ENCODE measurements at places on chromosomes 7 and 10.
A peak's percentile ranks its signal among the peaks of the same experiment; 100 is the strongest.

GRCh38 chr7:91411060-91411459 lies 146.8 kb downstream of the FZD1 start:
- no peak for DNase-seq

GRCh38 chr10:80924063-80924952 lies 386.6 kb downstream of the SH2D4B start:
- peak; percentile 47 for DNase-seq

DNA sequence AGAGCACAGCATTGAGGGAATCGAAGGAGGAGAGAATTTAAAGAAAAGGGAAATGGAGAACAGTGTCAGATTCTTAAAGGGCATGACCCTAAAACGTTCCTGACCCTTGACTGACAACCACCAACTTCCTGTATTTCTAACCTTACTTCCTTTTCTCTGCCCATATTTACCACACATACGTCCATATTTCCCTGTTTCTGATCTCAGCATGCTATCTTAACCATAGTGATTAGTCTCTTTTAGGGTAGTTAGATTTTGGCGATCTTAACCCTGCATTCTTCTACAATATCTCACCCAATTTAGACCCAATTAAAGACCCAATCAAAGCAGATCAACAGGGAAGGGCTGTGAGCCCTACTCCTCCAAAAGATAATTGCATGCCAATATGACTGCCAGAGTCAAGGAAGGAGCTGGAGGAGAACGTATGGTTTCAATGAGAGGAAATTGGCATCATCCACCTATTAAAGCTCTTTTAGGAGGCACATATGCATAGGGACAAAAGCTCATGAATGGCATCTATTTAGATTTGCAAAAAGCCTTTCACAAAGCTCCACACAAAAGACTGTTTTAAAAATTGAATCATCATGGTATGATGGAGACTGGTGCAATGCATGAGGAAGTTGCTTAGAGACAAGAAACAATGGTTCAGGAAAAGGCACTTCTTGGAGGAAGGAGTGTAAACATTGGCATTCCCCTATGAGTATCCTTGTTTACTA lies 49.0 kb upstream of the ARHGAP12 start:
- DNase-seq: no peak

DNA sequence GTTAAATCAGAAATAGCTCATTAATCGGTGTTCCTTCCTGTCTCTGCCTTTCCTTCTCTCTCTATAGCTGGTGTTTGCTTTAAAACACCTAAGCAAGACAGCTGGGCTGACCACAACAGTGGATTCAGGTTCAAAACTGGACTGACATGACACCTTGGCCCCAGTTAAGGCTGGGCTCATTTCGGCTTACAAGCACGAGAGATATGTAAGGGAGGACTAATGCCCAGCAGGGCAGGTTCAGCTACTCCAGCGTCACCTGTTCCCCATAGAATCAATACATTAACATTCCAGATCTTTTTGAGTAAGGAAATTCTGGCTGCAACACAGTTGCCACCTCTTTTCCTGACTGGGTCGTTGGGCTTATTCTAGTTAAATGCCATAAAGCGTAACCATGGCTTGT lies 323.0 kb upstream of the AOAH start:
- DNase-seq: no peak

- DNase-seq: no peak
These were observed 69.7 kb upstream of the EGR2 start for GRCh38 chr10:62885684-62886461.

GRCh38 chr10:78397786-78398185 lies 364.1 kb downstream of the RPS24 start:
- DNase-seq: no peak

DNA sequence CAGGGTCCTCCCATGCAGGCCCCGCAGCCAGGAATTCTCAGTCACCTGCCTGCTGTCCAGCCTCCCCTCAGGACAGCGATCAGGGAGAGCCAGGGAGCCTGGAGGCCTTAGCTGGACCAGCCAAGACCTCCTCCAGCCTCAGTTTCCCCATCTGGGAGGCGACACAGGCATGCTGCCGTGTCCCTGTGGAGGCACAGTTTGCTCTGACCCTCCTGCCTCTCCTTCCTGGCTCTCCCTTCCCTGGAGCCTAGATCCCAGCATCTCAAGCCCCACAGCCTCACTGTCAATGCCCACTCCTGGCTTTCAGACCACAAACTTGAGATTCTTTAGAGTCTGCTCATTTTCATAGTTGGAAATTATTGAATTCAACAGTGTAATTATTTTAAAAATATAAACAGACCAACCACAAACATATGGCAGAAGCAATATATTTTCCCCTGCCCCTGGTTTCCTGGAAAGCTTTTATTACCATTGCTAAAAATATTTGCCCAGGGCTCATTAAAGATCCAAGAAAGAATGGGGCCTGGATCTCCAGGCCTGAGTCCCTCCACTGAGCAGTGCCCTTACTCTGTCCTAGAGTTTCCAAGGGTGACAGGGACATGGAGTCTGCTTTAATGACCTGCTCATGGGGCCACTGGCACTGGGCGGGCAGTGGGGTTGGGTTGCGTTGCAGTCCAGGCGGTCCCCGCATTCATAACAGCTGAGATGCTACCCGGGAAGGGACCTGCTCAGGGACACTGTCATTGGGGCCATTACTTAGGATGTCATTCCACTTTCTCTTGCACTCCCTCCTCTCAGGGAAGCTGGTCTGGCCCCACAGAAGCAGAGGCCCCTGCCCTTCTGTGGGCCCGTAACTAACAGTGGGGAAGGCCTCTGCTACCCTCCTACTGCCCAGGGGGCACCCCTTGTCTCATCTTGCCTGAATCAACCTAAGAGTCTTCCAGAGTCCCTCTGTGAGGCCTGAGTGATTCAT lies 81.6 kb upstream of the CHST15 start:
- no peak for DNase-seq

DNA sequence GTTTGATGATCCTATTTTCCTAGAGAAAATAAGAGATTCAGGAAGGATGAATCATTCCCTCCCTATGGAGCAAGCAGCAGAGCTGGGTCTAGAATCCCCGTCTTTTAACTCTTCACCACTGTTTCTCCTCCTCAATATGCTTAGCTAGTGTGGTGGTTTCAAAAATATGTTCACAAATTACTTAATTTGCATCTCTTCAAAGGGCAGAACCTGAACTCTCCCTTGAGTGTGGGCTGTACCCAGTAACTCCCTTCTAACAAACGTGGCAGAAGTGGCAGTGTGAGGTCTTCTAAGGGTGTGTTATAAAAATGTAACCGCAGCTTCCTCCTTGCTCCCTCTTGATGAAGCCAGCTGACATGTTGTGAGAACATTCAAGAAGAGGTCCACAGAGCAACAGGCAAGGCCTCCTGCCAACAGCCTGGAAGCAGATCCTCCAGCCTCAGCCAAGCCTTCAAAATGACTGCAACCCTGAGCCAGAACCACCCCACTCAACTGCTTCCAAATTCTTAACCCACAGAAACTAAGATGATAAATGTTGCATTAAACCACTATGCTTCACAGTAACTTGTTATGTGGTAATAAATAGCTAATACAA lies 36.6 kb downstream of the SRPK2 start:
- DNase-seq: peak; percentile 30

DNA sequence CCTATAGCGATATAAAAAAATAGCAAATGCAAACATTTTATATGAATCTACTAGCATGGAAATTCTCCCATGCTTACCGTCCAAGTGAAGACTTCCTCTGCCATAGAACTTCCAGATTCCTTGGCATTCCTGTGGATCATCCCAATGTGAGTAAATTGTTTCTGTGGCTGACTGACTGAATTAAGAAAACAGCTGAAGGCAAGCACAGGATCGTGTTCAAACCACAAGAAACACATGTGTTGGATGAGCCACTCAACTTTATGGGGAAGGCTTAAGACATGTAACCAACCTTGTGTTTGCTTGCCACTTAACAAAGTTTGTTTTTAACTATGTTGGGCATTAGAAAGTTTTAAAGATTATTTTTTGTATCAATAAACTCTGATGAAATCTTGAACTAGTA lies 2.6 kb upstream of the MYPN start:
- no peak for DNase-seq

DNA sequence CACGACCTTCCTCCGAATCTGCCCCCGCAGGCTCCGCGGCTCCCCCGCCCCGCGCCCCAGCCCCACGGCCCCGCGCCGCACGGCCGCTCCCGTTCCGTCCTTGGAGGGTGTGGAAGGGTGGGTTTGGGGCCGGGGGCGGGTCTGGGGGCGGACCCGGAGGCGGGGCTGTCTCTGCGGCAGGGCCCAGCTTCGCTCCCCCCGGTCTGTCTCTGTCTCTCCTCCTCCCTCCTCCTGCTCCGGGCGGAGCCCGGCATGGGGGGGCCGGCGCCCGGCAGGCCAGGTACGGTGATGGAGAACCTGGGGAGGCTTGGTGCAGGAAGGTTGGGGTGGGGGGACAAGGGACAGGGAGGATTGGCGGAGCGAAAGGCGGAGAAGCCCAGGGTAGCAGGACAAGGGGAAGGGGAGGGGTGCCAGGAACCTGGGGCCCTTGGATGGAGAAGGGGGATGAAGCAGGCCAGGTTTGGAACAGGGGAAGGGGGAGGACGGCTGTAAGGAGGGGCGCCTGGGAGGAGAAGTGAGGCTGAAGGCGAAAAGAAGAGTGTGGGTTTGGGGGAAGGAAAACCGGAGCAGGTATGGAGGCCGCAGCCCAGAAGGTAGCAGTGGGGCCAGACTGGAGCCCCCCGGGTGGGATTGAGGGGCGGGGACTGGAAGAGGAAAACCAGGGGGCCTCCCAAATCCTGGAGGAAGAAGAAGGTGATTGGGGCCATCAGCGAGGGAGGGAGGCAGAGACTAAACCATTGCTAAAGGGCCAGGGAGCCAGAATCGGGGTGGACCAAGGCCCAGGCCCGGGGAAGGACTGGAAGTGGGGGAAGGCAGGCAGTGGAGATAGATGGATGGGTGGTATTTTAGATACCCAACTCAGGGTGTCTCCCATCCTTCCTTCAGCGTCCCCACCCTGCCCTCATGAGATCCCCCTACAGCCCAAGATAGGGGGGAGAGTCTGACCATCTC lies at the start of gene NYAP1:
Gene NYAP1, plus strand, starts transcription at position 206 of the 951 bp plus-strand sequence. CDS start 1,385 bp downstream, outside the sequence.
- DNase-seq: peak; percentile 67

GRCh38 chr10:43595739-43596298 lies 10.4 kb upstream of the ZNF485 start:
- no peak for DNase-seq

- DNase-seq: peak; percentile 71
These were observed 24.7 kb upstream of the ADCYAP1R1 start for GRCh38 chr7:31027161-31027965.

- DNase-seq: no peak
These were observed 4.9 kb downstream of the NRCAM start for GRCh38 chr7:108451296-108451848.

DNA sequence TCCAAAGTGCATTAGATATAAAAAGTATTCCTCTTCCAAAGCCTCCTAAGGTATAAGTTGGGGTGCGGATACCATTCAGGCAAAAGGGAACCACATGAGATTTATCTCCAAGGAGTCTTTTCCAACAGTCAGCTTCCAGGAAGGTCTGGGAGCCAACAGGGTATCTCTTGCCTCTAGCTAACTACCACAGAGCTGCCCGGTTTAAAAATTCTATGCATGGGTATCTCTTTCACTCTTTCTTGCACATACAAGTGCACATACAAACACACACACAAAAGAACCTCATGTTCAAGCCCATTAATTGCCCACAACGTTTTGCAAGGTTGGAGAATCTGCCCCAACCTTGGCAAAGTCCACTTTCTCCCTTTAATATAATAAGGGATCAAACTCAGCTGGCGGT lies 80.7 kb downstream of the CDK6 start:
- DNase-seq: no peak

- no peak for DNase-seq
These were observed 563.3 kb upstream of the LRRTM3 start for GRCh38 chr10:66362522-66362921.

DNA sequence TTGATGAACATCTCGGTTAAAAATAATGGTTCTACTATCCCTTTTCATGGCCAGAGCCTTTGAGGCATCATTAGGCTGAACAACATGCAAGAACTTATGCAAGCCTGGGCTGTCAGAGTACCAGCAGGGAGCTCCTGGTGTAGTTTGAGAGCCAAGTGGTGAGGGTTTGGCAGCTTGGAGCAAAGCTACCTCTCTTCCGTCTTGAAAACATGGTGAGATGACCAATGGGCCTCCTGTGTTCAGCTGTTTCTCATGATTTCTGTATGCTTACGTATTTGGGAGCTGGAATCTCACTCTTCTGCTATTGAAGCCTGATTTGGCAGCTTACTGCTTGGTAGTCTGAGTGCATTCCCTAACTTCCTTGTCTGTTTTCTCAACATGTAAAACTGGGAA lies 150.4 kb downstream of the CXCL12 start:
- no peak for DNase-seq

DNA sequence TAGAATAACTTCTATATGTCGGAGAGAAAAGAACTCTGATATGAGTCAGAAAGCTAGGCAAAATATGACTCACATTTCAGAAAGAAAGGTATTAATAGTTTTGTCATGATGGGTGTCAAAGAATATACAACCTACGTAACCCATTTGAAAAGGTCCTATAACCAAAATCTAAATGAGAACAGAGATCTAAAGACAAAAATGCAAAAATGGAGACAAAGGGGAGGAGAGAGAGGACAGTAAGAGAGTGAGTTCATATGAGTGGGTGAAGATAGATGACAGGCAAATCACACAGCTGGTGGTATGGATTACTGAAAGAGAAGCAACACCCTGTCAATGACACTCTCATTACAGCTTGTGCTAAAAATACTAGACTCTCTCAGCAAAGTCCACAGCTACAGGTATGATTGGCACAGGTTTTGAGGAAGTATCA lies 25.6 kb downstream of the ANKMY2 start:
- DNase-seq: no peak

- DNase-seq: peak; percentile 83
These were observed 163.0 kb upstream of the KLF14 start for GRCh38 chr7:130896898-130897514.

- peak; percentile 7 for DNase-seq
These were observed 3.2 kb upstream of the EGR2 start for GRCh38 chr10:62819141-62819920.

DNA sequence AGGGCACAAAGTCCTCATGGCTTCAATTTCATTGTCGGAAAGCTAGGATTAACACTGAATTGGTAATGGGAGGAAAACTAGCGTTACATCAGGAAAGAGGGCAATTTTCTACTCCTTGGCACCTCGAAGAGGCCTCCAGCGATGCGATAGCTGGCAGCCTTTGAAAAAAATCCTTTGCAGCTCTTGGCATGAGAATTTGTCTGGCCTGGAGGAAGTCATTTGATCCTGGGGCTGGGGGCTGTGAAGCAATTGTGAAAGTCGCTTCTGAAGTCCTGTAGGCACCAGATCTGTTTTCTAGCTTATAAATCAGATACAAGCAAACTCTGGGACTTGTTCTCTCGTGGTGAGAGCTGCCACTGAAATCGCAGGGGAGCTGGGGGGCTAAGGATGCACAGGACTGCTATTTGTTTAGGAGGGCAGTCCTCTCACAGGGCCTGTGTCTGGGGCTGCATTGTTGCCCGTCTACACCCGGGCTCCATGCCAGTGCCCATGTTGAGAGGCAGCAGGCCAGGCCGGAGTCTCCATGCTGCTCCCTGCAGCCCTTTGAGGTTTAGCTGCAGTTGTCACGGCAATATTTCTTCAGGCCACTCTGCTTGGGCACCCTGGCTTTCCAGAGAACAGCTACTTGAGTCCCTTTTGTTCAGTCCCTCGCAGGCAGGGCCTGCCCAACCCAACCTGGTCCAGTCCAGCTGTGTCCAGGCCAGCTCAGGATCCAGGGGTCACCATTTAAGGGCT lies 206.8 kb upstream of the LYZL1 start:
- no peak for DNase-seq
